ENCODE measurements at places on chromosomes 1 and 21. TPM values are rescaled to one million over a fixed set of nuclear protein-coding genes. Genes with fewer than 3 reads are reported as not detected.

GRCh38 chr1:209391792-209392191 lies 191.7 kb upstream of the CAMK1G start:
- DNase-seq, result no peak

DNA sequence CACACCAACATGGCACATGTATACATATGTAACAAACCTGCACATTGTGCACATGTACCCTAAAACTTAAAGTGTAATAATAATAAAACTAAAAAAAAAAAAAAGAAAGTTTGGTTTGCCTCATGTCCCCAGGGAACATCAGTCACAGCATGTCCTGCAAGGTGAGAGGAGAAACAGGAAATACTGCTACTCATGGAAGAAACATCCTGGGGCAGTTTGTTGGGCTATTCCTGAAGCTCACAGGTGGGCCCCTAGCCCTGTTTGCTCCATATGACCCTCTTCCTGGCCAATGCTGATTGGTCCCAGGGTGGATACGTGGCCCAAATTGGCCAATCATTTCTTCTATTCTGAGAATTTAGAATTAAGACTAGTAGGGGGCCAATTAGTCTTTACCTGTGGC lies 103.4 kb upstream of the ADAR start:
- DNase-seq, result no peak

DNA sequence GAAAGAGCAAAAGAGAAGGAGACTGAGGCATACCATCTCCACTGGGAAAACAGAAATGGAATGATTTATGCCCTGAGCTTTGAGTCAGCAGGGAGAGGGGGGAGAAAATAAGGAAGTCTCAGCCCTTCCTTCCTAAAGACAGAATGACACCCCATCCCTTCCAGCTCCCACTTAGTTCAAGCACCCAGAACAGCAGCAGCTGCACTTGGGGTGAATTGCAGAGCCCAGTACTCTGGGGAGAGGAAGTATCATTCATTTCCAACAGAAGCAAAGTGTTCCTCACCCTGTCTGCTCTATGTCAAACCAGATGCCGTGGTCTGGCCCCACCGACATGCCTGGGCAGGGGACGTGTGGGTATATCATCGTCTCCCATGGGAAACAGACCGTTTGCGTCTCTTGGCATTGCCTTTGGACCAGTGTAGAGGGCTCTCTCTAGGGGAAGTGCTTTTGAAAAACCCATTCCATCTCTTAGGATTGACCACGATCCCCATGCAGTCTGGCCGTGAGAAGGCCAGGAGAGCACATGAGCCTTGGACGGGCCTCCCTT lies 1.1 kb upstream of the KCNJ15 start:
- no peak for DNase-seq

DNA sequence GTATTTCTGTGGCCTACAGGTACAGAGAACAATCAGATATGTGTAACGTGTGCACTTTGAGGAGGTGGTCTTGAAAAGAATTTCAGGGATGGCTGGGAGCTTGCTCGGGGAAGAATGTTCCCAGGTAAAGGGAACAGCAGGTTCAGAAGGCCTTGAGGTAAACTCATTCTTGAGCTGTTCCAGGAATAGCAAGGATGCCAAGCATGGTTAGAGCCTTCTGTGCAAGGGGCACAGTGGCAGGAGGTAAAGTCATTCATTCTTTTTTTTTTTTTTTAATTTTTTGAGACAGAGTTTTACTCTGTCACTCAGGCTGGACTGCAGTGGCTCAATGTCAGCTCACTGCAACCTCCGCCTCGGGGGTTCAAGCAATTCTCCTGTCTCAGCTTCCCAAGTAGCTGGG lies 10.0 kb downstream of the UBE4B start:
- no peak for DNase-seq

The TMPRSS15 gene
- total RNA-seq, result not detected
